Natural killer cell (primary cell): ENCODE measurements at places on chromosomes 2 and 18. TPM values are rescaled to one million over a fixed set of nuclear protein-coding genes. Genes with fewer than 3 reads are reported as not detected.

DNA sequence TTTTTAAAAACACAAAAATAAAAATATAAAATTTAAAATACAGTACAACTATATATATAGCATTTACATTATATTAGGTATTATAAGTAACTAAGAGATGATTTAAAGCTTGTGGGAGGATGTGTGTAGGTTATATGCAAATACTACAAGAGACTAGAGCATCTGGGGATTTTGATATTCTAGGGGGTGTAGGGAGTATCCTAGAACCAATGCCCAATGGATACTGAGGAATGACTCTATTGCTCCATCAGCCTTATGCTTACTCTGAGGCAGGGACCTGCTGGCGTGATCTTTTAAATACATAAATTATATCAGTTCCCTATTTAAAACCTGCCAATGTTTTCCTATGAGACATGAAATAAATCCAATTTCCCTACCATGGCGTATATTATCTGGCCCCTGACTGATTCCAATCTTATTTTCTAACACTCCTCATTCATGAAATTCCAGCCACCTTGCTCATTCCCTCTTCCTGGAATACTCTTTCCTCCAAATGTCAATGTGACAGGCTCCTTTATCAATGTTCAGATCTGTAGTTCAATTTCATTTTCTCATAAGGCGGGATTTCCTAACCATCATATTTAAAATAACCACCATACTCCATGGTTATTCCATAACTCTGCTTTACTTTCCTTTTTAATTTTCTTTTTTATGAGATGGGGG lies 22.2 kb downstream of the SP3 start:
- H3K36me3 ChIP-seq: peaks cover 2% of the 10 kb centered on the region
- DNase-seq: no peak
- peaks cover 28% of the 10 kb centered on the region for H3K4me1 ChIP-seq
- no peak overlapping the region for H3K27ac ChIP-seq

DNA sequence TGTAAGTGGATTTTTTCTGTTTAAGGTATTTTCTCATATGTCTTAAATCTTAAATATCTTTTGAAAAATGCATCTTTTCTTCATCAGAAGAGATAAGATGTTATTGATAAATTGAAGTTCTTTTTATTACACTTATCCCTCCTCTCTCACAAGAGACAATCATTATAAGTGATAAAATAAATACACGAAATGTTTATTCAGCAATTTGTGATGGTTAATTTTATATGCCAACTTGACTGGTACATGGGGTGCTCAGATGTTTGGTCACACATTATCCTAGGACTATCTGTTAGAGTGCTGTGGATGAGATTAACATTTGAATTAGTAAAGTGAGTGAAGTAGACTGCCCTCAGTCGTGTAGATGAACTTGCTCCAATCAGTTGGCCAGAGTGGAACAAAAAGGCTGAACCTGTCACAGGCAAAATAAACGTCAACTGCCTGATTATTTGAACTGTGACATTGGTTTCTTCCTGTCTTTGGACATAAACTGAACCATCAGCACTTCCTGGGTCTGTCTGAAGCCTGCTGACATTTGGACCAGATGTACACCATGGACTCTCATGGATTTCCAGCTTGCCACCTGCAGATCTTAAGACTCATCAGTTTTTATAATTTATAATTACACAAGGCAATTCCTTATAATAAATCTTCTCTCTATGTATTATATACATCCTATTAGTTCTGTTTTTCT lies 1126.7 kb downstream of the LRP1B start:
- no peak overlapping the region for H3K27ac ChIP-seq
- no peaks in the 10 kb centered on the region for H3K36me3 ChIP-seq
- H3K4me3 ChIP-seq: no peak overlapping the region
- no peak for DNase-seq
- no peaks in the 10 kb centered on the region for H3K27me3 ChIP-seq

- no peak overlapping the region for H3K4me3 ChIP-seq
- no peaks in the 10 kb centered on the region for H3K27me3 ChIP-seq
- no peak overlapping the region for H3K27ac ChIP-seq
- no peaks in the 10 kb centered on the region for H3K4me1 ChIP-seq
- no peak for DNase-seq
- no peaks in the 10 kb centered on the region for H3K36me3 ChIP-seq
Measured at GRCh38 chr2:5373200-5373599, 319.0 kb upstream of the SOX11 start.

Gene GULP1
- total RNA-seq: not detected

- H3K27me3 ChIP-seq: peaks cover 3% of the 10 kb centered on the region
- peaks cover 26% of the 10 kb centered on the region for H3K4me1 ChIP-seq
- DNase-seq: peak; percentile 44
- no peak overlapping the region for H3K4me3 ChIP-seq
Measured at GRCh38 chr18:80175451-80176204, 66.6 kb downstream of the ADNP2 start.

DNA sequence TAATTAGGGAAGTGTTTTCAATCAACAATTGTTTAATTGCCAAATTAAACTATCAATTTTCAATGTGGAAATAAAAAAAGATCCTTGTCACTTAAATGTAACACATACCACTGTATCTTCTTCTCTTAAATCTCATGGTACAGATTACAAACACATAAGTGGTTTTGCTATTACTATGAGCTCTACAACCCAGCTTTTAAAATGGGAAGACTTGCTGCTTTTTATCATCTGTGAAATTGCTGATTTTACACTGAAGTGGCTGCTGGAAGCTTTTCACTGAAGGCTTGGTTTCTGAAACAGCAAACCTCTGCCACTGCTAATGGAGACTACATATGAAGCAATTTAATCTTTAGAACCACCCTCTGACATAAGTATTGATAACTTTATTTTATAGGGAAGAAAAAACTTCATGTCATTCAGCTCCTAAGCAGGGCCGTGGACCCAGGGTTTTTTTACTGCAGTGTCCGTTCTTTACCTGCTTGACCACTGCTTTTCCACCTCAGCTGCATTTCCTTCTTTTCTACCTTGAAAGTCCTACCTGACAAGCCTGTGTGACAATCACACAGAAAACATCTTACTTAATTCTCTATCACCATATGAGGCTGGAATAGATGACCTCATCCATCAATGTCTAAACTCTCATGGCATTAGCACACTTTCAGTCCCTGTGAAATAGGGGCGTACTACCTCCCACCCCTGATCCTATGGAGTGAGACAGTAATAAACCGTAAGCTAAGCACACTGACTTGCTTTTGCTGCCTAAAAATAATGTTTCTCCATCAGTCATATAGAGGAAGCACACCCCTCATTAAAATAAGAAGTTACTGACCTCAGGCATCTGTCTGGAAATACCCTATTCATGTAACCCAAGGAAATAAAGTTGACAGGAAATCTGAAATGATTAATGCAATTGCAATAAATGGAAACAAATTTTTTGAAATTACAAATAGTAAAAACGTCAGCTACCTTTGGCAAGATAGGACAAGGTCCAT lies 19.2 kb upstream of the SLC8A1 start:
- no peaks in the 10 kb centered on the region for H3K27me3 ChIP-seq
- H3K4me3 ChIP-seq: no peak overlapping the region
- H3K27ac ChIP-seq: no peak overlapping the region
- no peaks in the 10 kb centered on the region for H3K36me3 ChIP-seq
- no peak for DNase-seq

GRCh38 chr2:72827966-72828646 lies 2.3 kb upstream of the EXOC6B start:
- no peaks in the 10 kb centered on the region for H3K27me3 ChIP-seq
- DNase-seq: no peak
- no peak overlapping the region for H3K4me3 ChIP-seq
- H3K36me3 ChIP-seq: no peaks in the 10 kb centered on the region
- H3K4me1 ChIP-seq: peaks cover 17% of the 10 kb centered on the region
- no peak overlapping the region for H3K27ac ChIP-seq

DNA sequence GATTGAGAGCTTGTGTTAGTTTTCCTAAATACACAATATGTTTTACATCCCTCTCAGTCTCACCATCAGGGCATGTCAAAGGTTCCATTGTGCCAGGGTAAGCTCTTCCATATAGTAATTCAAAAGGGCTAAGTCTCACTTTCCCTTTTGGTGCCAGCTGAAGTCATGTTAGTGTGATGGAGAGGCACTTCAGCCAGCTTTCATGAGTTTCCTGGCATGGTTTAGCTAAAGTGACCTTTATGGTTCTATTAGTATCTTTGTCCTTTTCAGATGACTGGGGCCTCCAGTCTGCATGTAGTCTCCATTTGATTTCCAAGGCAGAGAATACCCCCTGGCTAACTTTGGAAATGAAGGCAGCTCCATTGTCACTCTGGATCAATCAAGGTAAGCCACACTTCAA lies 27.2 kb downstream of the NAT8 start:
- H3K27me3 ChIP-seq: no peaks in the 10 kb centered on the region
- H3K27ac ChIP-seq: no peak overlapping the region
- H3K4me3 ChIP-seq: no peak overlapping the region
- H3K4me1 ChIP-seq: no peaks in the 10 kb centered on the region

Gene TTL
- 26.4 TPM for total RNA-seq

DNA sequence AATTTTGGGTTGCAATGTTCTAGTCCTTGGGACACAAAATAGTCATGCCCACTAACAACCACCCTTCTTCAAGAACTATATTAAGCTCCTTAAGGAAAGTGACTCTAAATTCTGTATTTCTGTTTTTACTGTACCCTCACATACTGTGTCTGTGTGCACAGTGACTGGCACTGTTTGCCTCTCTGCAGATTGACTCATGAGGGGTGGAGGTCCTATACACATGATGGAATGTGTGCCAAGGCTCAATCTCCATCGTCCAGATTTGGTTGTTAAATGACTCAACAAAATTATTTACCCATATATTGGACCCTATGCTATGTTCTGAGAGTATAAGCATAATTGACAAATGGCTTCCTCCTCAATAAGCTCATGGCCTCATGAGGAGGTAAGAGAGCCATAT lies 126.6 kb upstream of the CWC22 start:
- no peaks in the 10 kb centered on the region for H3K36me3 ChIP-seq
- H3K4me1 ChIP-seq: no peaks in the 10 kb centered on the region
- no peak for DNase-seq
- no peaks in the 10 kb centered on the region for H3K27me3 ChIP-seq
- H3K4me3 ChIP-seq: no peak overlapping the region
- no peak overlapping the region for H3K27ac ChIP-seq

Gene FOXI3
- total RNA-seq: not detected
